ENCODE measurements at places on chromosomes 3 and 15.

DNA sequence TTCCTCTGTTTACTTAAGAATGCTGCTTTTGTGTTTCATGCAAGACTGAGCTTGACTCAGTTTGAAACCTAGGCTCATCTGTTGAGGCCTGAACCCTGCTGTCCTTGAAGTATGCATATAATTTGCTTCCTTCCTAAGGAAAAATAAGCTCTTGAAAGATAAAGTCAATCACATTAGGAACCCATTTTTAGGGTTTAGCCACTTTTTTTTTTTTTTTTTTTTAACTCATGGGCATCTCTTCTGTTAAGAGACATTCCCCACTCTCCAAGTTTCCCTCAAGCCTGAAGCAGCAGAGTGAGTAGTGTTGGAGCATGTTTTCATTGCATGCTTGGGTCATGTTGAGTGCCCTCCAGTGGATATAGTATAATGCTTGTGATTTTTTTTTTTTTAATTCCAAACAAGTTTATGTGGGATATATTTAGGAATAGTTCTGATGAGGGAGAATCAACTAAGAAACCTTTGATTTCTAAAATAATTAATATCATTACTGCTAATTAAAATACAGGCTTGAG lies 3.6 kb downstream of the CTNNB1 start:
- no peak for DNase-seq

GRCh38 chr15:49467746-49468480 lies 44.9 kb downstream of the FGF7 start:
- DNase-seq = no peak

DNA sequence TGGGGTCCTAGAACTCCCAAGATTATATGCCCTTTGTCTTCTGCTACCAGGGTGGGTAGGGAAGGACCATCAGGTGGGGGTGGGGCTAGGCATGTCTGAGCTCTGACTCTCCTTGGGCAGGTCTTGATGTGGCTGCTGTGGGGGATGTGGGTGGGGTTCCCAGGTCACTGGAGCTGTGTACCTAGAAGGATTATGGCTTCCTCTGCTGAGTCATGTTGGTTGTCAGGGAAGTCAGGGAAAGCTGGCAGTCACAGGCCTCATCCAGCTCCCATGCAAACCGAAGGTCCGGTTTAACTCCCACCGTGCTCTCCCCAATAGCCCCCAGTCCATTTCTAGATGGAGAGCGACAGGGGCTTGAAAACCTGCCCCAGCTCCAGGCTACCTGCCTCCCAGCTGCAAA lies 35.2 kb downstream of the EID1 start:
- DNase-seq = no peak

DNA sequence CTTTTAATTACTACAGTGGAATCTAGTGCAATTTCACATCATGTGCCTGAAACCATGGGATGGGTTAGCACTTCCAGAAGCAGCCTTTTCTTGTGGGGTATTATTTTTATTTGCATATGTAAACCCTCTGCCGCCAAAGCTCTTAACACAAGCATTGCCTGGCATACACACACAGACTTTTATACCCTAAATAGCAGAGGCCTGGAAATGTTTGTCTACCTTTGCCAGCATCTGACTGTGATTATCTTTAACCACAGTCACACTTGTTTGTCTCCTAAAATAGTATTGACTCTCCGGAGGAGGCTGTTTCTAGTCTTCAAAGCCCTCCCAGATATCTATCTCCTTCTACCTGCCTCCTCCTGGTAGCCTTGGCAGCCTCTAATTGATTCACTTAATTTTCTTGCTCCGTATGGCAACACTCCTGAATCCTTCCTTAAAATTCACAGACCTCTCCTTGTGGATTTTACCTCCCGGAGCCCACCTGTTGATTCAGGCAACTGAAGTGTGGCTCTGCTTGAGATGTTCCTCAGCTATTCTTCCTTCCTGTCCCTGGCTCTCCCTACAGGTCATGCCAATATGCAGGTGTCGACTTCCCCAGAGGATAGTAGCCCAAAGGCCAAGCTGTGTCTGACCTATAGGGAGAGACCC lies 127.1 kb upstream of the UMPS start:
- DNase-seq = no peak

DNA sequence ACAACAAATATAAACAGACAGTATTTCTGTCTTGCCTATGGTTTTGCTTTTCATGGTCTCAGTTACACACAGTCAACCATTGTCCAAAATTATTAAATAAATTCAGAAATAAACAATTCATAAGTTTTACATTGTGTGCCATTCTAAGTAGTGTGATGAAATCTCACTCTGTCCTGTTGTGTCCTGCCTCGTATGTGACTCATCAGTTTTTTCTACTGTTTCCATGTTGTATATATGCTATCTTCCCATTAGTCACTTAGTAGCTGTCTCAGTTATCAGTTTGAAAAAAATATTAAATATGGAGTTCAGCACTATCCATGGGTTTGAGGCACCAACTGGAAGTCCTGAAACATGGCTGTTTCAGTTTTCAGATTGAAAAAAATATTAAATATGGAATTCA lies 282.4 kb upstream of the GRM7 start:
- no peak for DNase-seq

GRCh38 chr15:58677426-58677825 lies 72.1 kb downstream of the ADAM10 start:
- no peak for DNase-seq

DNA sequence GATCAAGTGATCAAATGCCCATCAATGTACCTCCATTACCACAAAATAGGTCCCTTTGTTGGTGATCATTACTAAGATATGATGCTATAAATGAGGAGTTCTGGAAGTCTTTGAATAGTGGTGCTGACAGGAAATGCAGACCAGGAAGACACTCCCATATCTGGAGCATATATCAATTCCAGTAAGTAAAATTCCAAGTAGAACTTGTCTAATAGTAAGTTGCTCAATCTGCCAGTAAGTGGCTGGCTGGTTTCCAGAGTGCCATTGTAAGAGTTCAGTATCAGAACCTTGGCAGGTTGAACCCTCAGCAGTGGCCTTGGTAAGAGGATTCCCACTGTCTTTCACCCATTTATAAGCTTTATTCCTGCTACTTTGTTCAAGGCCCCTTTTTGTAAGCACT lies 379.9 kb upstream of the RBMS3 start:
- no peak for DNase-seq

GRCh38 chr3:128940252-128940651 lies 53.6 kb downstream of the CFAP92 start:
- DNase-seq = no peak

DNA sequence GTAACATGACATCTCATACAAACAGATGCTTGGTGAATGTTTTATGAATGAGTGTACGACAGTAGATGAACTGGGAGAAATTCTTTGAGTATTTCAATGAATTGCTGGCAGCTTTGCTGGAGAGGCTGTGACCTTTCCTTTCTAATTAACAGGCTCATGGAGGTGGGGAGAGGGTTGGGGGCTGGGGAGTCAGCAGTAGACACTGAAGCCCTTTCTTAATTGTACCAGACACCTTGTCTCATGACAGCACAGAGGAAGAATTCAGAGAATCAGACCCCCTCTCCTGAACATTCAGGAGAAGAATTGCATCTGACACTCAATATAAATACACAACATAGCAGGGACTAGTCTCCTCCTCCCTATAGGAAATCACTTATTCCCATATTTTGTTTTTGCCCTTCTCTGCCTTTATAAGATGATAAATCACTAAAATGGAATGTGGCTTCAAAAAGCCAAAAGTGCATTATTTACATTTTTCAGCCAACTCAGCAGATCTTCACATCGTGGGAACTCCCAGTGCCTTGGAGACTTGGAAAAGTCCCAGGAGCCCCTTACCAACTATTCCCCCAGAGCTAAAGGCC lies 66.2 kb upstream of the TPM1 start:
- no peak for DNase-seq

- no peak for DNase-seq
Observed at GRCh38 chr3:127566833-127567232, 23.7 kb downstream of the TPRA1 start.

GRCh38 chr3:188439080-188439479 lies 285.1 kb downstream of the LPP start:
- DNase-seq = no peak

- no peak for DNase-seq
Observed at GRCh38 chr3:186025161-186025560, 83.7 kb downstream of the ETV5 start.

DNA sequence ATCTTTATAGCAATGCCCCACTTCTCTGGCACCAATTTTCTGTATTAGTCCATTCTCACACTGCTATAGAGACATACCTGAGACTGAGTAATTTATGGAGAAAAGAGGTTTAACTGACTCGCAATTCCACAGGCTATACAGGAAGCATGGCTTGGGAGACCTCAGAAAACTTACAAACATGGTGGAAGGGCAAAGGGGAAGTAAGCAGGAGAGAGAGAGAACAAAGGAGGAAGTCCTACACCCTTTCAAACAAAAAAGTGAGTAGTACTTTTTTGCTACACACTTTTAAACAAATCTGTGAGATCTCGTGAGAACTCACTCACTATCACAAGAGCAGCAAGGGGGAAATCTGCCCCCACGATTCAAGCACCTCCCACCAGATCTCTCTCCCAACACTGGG lies 67.8 kb upstream of the ZBED2 start:
- DNase-seq = no peak

DNA sequence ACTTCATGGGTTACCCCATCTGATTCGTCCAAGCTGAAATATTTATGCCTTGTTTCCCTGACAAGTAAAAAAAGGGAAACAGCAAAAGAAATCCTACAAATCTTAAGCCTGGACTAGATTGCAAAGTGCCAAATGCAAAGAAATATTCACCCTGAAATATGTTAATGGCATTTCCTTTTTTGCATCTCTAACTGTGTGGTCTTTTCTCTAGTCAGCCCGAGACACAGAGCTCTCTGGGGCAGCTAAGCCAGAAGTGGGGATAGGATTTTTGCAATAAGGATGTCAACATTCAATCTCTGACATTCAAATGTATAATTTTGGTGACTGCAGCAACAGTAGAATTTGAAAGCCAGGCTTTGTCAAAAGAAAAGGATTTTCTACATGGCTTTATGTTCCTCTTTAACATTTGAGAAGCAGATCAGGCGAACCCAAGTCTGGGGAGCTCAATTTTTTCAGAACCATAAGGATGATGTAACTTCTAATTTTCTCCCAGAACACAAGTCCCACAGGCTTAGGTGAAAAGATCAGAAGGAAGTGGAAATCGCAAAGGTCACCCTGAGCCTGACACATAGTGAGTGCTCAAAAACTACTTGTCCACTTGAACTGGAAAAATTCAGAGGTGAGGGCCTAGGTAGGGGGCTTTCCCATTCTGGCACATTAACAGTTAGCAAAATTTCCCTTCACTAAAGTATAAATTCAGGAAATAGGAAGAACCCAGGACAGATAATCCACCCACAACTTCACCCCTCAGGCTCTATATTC lies 28.2 kb upstream of the KCNMB3 start:
- no peak for DNase-seq

Measured in NCI-H1092 (cell line).